RPMI7951 (cell line): ENCODE measurements at places on chromosomes 1 and 21. TPM values are rescaled to one million over a fixed set of nuclear protein-coding genes. Genes with fewer than 3 reads are reported as not detected.

GRCh38 chr1:106637566-106637965 lies 418.9 kb upstream of the PRMT6 start:
- DNase-seq, result no peak

The UBQLN4 gene
- total RNA-seq, result 19.6 and 20.3 TPM in 2 replicates

- DNase-seq, result no peak
Measured at GRCh38 chr1:116769104-116769452, 14.8 kb downstream of the CD2 start.

The NPHS2 gene
- total RNA-seq, result not detected in 2 replicates

- DNase-seq, result no peak
Measured at GRCh38 chr1:36919491-36920145, 114.7 kb downstream of the GRIK3 start.

GRCh38 chr21:25858325-25858724 lies 123.6 kb downstream of the GABPA start:
- no peak for DNase-seq

- DNase-seq, result peak; percentile 39
Measured at GRCh38 chr1:196678510-196678884, 26.7 kb downstream of the CFH start.

The MEGF6 gene
- 4.7 and 6.3 TPM in 2 replicates for total RNA-seq

The HES2 gene
- under 0.01 and 0.10 TPM in 2 replicates for total RNA-seq

The DYRK1A gene
- 30.2 and 32.9 TPM in 2 replicates for total RNA-seq

The CLSTN1 gene
- 48.3 and 53.6 TPM in 2 replicates for total RNA-seq
